ENCODE measurements at places on chromosomes 3 and 15.

- no peak for DNase-seq
Measured at GRCh38 chr15:99574502-99574901, 8.7 kb downstream of the MEF2A start.

GRCh38 chr3:78571486-78571885, 1196.3 kb downstream of the ROBO1 start:
- no peak for DNase-seq

GRCh38 chr3:184005941-184006507, 11.7 kb downstream of the ABCC5 start:
- peak; percentile 46 for DNase-seq

GRCh38 chr15:58274885-58275284, 136.7 kb downstream of the AQP9 start:
- no peak for DNase-seq

Measured in right forelimb (tissue), 1 donor.